Stimulated activated CD8-positive, alpha-beta memory T cell treated with anti-CD3 and anti-CD28 coated beads, Interleukin-15, amount 100 ng/mL, for 24 hours (primary cell): ENCODE measurements at places on chromosomes 3 and 15.

DNA sequence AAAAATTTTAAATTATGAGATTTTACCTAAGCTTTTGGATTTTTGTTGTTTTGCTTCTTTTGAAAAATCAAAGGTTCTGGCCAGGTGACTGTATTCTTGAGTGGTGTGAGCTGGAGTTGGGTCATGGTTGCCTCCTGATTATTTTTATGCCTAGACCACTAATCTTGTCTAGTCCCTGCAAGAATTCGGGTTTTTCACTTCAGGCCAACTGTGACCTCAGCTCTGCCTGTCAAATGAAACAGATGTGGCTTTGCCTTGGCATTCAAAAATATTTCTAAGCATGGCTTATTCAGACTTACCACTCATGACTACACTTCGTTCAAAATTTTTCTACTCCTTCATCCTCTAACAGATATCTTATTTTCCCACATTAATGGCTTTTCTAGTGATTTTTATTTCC lies 25.4 kb upstream of the CDV3 start:
- no peak for DNase-seq

- DNase-seq = no peak
These were observed 182.9 kb upstream of the FEZF2 start for GRCh38 chr3:62556121-62556815.

DNA sequence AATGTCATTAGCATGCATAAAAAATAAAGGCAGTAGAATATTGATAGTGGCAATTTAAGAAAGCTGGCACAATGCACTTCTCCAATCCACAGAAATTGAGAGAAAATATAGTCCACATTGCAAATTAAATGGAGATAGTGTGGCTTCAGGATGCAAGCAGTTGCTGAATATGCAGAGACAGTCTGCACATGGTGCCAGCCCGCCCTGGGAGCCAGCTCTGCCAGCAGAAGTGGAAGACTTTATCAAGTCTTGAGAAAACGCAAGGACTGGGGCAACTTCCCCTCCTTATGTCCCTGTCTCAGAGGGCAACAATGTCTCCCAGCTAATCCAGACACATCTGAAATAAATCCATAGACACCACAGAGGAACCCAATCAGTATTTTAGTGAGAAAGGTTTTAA lies 57.2 kb downstream of the MB21D2 start:
- no peak for DNase-seq

- DNase-seq = no peak
These were observed 92.2 kb upstream of the TNFAIP8L3 start for GRCh38 chr15:51186891-51187290.

GRCh38 chr3:21745966-21746365 lies 5.0 kb downstream of the ZNF385D start:
- no peak for DNase-seq

GRCh38 chr3:25820366-25820765 lies 30.5 kb downstream of the OXSM start:
- DNase-seq = no peak

GRCh38 chr3:67897351-67898336 lies 243.2 kb upstream of the SUCLG2 start:
- DNase-seq = no peak

DNA sequence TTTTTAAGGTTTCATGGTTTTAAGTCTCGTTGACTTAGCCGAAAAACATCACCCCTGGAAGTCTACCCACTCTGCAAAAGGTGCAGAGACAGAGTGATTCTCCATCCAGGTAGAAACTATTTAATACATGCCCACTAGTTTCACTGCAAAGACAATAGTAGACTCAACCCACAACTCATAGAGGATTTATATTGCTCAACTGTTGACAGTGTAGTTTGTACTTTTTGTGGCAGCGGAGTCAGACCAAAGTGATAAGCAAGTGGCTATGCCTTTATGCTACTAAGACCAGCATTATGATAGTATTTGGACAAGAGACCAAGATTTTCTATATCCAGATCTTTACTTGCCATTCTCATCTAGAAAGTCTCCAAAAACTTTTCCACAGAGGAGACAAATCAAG lies 98.8 kb upstream of the ZBTB20 start:
- DNase-seq = no peak
